Stomach (tissue), 19 donors: ENCODE measurements at places on chromosomes 6 and 20. TPM values are rescaled to one million over a fixed set of nuclear protein-coding genes. Genes with fewer than 3 reads are reported as not detected.
A peak's percentile ranks its signal among the peaks of the same experiment; 100 is the strongest.

DNA sequence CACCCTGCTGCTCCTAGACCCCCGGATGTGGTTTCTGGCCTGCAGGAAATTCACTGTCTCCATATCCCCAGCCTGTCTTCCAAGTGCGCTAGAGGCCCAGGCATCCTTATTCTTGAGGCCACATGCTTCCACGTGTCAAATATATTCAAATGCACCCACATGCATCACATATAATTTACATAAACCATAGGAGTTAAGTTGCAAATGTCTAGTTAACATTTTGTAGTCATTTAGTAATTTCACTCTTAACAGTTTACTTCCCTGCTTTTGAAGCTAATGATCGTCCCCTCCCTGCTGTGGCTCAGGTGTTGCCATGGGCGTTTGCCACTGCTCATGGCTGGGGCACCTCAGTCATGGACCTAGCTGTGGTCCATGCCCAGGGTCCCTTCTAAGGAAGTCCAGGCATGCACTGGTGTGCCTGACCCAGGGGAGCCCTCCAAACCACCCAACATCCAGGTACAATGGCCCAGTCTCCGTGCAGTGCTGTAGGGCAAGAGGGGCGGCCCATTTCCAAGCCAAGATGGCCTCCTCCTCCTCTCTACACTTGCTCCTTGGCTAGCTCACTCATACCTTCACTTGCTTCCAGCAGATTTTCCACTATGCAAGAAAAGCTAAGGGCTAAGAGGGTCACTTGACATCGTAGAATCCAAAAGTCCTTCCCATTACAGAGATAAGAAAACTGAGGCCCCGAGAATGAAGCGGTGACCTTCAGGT is 42.4 kb downstream of the FGD2 start:
- no peak for DNase-seq

DNA sequence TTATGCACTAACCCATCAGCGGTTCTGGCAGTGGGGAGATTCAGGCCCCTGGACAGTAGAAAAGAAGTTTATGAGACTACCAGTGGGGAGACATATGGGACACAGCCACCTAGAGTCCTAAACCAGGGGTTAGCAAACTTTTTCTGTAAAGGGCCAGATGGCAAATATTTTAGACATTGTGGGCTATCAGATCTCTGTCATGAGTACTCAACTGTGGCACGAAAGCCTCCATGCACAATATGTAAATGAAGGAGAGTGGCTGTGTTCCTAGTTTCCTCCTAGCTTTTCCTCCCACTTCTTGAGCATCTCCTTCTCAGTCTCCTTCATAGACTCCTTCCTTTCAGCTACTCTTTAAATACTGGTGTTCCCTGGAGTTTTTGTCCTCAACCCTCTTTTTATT is 3.3 kb upstream of the HLA-DMA start:
- DNase-seq, result no peak

DNA sequence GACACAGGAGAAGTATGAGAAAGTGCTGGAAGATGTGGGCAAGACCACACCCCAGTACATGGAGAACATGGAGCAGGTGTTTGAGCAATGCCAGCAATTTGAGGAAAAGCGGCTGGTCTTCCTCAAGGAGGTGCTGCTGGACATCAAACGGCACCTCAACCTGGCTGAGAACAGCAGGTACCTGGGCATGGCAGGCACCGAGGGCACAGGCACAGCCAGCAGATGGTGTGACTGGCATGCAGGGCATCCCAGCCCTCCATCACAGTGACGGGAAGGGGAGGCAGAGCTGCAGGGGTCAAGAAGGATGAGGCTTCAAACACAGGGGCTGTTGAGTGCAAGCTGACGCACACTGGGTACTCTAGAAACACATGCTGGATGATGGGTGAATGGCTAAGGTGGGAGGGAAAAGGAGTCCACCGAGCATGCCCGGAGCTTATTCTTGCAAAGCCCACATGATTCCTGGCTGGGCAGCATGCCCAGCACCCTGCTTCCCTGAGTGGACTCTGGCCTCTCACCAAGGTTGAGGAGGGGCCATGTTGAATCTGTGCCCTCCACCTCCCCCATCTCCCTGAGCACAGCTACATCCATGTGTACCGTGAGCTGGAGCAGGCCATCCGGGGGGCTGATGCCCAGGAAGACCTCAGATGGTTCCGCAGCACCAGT is 26.3 kb downstream of the SPDEF start:
- DNase-seq, result peak; percentile 72

- DNase-seq, result no peak
These were observed 1365.7 kb upstream of the GJE1 start for GRCh38 chr6:140766999-140767398.

- DNase-seq, result no peak
These were observed 84.8 kb upstream of the BTBD3 start for GRCh38 chr20:11832851-11833250.

- no peak for DNase-seq
These were observed 8.5 kb upstream of the PTCRA start for GRCh38 chr6:42907336-42907735.

- no peak for DNase-seq
These were observed 74.7 kb downstream of the SESN1 start for GRCh38 chr6:109019911-109020310.

GRCh38 chr6:81999826-82000225 is 247.3 kb upstream of the TENT5A start:
- DNase-seq, result no peak

DNA sequence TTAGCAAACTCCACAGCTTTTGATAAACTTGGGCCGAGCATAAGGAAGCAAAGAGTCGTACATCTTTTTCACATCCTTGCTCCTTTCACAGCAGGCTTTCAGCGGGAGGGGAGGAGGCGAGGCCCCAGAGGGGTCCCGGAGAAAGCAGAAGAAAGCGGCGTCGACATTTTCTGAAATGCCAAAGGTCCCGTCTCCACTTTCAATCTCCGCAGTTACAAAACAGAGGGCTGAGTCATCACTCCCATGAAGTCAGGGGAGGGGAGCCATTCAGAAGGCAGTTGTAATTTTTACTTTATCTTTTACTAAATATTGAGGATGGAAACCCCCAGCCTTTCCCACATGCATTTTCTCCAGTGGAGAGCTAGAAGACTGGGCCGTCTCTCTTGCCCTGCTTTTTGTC is 174.2 kb upstream of the THBS2 start:
- peak; percentile 87 for DNase-seq

DNA sequence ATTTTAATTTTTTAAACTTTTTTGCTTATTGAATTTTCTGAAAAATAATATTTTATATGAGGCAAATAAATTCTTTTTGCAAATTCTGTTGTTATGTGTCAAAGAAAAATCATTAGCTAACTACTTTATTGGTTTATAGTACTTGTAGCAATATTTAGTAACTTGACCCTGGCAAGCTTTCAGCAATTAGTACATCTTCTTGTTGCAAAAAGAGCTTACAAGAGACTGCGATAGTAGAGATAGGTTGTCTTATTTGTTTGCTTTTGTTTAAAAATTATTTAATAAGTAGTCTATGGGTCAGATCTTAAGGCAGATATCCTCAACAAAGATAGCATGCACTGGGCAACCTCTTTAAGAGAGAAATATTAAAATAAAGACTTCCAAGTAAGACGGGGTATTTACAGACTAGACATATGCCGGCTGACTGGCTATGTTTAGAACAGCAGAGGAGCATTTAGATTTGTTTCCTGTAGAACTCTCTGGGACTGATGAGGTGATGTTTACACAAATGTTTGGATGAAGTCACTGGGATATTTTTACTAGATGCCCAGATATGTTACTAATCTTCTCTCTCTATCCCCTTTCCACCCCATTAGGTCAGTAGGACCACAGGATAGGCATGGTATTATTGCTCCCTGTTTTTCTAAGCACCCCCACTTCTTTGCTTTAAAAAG is 25.0 kb downstream of the VGLL2 start:
- no peak for DNase-seq

DNA sequence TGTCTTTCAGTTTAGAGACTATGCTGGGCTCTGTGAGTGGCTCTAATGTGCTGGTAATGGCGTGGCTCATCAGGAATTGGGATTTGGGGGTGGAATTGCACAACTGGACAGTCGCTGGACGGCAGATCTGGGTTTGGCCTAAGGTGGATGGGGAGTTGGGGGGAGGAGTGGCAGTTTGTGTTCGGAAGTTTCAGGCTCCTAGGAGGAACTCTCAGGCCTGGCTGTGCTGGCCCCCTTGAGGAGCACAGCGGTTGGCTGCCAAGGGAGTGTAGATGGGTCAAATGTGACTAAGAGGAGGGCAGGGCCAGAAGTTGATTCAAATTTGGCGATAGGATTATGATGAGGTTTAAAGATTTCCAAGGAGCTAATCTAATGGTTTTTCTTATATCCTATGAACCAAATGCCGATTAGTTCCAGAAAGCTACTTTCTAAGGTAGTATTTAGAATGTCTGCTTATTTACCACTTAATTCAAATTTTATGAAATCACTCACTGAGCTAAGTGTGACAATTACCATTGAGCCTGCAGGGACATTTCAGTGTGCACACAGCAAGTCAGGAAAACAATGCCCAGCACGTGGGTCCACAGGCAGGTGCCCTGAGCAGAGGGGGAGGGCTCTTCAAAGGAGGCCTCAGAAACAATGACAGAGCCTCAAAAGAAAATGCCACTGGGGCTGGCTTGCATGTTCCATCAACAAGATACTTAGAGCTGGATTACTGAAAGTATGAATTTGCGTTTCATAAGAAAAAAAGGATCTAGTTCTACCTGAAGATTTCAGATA is 111.0 kb downstream of the GJA10 start:
- DNase-seq, result no peak

DNA sequence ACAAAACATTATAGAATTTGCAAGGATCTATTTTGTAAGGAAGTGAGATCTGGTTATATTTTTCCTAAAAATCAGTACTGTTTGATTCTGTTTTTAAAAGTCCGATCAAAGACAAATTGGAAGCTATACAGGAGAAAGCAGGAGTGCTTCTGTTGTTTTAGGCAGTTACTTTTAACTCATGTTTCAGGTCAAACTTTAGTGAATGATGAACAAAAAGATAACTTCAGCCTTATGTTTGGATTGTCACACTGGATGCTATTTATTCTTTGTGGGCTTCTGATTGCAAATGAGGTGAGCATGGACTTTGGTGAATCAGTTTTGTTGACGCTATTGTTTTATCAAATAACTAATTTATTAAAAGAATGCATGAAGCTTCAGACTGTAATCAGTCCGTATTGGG is 228.7 kb upstream of the SLC35B3 start:
- DNase-seq, result no peak

DNA sequence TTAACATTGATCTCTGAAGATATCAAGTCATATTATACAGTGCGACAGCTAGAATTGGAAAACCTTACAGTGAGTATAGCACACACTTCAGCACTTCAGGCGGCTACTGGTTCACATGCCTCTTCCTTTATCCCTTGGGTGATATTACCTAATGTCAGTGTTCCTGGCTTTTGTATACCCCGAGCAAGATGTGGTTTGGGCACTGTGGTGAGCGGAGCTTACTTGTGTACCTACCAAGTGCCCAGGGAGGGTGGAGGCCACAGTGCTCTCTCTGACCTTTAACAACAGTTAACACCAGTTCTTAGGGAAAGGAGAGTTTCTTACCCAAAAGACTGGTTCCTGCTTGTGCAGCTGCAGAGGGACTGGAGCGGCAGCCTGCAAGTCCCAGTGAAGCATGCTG is 64.4 kb downstream of the PTPN1 start:
- no peak for DNase-seq

DNA sequence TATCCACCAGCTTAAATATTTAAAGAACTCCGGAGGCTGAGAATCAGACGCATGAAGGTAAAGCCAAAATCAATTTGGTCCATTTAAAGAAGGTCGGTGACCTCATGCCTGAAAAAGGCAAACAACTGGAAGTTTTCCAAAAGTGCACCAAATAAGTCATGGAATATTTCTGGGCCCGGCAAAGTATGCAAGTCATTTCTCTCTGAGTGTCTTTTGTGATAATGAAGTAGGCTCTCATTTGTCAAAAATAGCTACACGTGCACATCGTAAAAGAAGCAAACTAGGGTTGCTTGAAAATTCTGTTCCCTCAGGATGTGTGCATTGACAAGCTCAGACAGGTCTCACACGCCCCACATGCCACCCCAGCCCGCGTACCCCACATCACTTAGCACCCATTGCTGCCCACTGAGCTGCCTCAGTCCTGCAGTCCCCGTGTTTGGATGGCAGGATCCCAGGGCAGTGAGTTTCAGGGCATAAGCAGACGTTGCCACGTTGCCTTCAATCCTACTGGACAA is 20.5 kb upstream of the PYGB start:
- DNase-seq, result no peak

The LY6G6F gene
- total RNA-seq, result not detected

The SNAP91 gene
- total RNA-seq, result not detected

The CD40 gene
- 2.8 TPM for total RNA-seq

The PROCR gene
- 7.8 TPM for total RNA-seq

The BHLHE23 gene
- total RNA-seq, result not detected

The GPX5 gene
- not detected for total RNA-seq

The GATA5 gene
- not detected for total RNA-seq

The KIZ gene
- total RNA-seq, result 16.8 TPM

The PPP1R16B gene
- 7.1 TPM for total RNA-seq

The TGM2 gene
- 27.8 TPM for total RNA-seq

The NMBR gene
- not detected for total RNA-seq

The CDSN gene
- total RNA-seq, result not detected

The ZNF311 gene
- 6.7 TPM for total RNA-seq

The HCRTR2 gene
- total RNA-seq, result not detected
